CD4-positive, alpha-beta memory T cell (primary cell): ENCODE measurements at places on chromosomes 5 and 9.

- DNase-seq: no peak
These were observed 4.1 kb downstream of the HMGCS1 start for GRCh38 chr5:43309122-43309521.

DNA sequence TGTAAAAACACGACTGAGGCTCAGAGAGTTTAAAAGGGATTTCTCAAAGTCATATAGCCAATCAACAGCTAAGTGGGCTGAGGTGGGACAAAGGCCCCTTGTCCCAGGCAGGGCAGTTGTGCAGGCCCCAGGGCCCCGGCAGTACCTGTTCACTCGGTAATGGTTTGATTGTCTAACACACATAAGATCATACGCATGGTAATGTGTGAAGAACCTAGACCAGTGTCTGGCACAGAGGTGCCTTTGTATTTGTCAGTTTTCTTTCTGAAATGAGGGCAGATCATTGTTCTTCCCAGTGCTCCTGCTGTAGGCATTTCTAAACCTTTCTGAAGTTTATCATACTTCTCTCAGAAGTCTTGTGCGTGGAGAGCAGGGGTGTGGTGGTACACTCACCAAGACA is 66.8 kb downstream of the IPPK start:
- DNase-seq: no peak

DNA sequence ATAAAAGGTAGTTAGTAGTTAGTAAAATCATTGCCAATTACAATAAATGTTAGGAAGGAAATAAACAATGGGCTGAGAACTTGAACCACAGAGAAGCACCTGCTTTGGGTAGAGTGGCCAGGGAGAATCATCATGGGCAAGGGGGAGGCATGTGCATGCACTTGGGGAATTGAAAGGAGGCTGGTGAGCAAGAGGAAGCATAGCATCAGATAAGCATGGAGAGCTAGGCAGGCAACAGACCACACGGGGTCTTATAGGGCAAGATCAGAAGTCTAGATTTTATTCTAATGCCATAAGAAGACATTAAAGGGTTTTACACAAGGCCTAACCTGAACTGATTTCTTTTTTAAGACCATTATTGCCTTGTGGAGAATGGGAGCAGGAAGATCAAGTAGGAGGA is 93.4 kb downstream of the PIP5K1B start:
- DNase-seq: no peak

DNA sequence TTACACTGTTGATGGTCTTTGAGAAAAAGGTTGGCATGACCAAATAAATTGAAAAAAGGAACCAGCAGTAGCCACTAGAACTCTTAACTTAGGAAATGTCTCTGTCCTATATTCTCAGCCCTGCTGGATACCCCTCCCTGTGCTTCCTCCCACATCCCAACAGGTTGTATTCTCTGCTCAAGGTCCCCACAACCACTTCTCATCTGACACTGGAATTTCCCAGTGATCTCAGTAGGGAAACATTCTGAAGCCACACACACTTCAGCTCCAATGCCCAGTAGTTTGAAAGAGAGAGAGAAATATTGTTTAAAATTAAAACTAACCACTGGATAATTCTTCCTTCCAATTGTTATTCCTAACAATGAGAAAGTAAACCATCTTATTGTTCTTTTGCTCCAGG is 30.0 kb upstream of the NREP start:
- DNase-seq: no peak
